NCI-H2107 (cell line): ENCODE measurements at places on chromosomes 1 and 21.

DNA sequence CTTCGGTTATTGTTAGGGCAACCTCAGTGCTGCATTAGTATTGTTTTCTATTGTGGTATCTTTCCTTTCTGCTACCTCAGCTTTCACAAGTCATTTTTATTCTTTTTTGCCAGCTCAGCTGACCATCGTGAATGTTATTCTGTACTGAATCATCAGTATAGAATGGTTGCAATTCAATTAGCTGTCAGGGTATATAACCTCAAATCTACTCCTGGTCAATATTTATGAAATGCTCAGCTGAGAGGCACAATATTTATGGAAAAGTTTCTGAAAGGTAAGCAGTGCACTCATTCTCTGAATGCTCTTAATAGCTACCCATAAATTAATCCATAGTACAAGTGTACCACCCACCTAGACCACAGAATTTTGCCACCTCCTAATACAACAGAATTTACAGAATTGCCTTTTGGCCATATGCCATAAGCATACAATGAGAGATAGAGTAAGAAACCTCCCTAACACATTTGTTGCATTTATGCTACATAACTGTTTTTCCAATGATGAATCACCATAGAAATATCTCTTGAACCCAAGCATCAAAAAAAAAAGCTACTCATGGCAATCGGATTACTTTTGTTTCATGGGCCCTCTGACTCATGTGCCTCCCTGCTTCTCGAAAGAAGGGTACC is 732.6 kb upstream of the CHRM3 start:
- DNase-seq = no peak

GRCh38 chr21:34354836-34355235 is 9.0 kb upstream of the KCNE2 start:
- no peak for DNase-seq

- DNase-seq = no peak
Measured at GRCh38 chr1:201213926-201214325, 23.3 kb downstream of the IGFN1 start.

GRCh38 chr21:8991968-8992621 is 1529.3 kb upstream of the TPTE start:
- DNase-seq = no peak
